Posterior vena cava (tissue), 2 donors: ENCODE measurements at places on chromosomes 2 and 18. TPM values are rescaled to one million over a fixed set of nuclear protein-coding genes. Genes with fewer than 3 reads are reported as not detected.

Gene RAX
- total RNA-seq: not detected

DNA sequence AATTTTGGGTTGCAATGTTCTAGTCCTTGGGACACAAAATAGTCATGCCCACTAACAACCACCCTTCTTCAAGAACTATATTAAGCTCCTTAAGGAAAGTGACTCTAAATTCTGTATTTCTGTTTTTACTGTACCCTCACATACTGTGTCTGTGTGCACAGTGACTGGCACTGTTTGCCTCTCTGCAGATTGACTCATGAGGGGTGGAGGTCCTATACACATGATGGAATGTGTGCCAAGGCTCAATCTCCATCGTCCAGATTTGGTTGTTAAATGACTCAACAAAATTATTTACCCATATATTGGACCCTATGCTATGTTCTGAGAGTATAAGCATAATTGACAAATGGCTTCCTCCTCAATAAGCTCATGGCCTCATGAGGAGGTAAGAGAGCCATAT lies 126.6 kb upstream of the CWC22 start:
- DNase-seq: no peak

Gene GAD1
- not detected for total RNA-seq

Gene HOXD3
- 10.9 TPM for total RNA-seq
